ENCODE measurements at places on chromosomes 2 and 18.

GRCh38 chr2:223046470-223047040, 5.4 kb upstream of the KCNE4 start:
- DNase-seq, result no peak

GRCh38 chr2:2321200-2321540, 9.9 kb downstream of the MYT1L start:
- no peak for DNase-seq

DNA sequence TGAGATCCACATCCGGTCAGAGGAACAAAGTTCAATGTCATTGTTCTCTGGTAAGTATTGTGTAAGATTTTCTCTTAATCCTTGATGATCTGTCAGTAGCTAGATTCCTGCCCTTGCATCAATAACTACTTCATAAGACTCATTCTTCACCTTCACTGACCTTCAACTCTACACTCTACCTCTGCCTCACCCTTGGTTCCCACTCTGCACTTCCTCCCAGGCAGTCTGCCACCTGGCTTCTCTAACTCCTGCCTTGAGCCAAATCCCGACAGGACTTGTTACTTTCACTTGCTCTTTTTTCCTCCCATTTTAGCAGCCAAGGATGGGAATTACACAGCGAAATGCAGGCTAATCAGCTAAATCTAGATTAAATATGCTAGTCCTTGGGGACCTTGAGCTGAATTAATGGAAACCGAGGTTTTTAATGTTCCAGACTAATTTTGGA, 190.7 kb downstream of the DLGAP1 start:
- DNase-seq, result no peak

- no peak for DNase-seq
Observed at GRCh38 chr2:81589406-81589805, 1284.9 kb upstream of the LRRTM1 start.

DNA sequence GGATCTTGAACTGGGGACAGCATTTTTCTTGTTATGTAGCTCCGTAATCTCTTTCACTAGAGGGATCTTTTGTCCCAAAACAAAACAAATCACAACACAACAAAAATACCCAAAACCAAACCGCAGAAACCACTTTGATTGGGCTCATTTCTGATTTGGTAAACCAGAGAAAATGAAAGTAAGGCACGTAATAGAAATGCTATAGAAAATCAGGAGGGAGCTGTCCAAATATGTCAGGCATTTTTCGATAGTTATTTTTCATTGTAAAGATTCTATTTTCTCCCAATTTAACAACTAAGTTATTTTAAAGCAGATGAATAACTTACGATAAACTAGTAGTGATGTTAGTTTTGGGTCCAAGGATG, 406.5 kb downstream of the XIRP2 start:
- DNase-seq, result no peak

DNA sequence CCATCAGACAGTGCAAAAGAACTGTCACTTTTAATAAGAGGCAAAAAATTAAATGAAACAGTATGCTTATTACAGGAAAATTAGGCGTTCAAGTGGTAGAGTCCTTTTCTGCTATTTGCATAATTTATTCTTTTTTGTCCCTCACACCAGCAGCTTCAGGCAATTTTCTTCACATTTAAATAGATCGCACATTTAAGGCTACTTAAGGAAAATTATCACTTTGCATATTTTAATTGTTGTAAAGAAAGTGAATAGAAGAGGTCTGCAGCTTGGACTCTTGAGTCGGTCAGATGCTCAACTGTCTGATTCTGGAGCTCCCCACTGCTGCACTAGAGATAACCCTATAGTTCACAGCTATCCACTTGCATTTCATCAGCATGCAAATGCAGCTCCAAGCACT, 141.3 kb downstream of the FIGN start:
- no peak for DNase-seq

GRCh38 chr2:105610576-105611332, 134.0 kb upstream of the NCK2 start:
- no peak for DNase-seq

GRCh38 chr2:217797661-217798069, 205.1 kb downstream of the TNS1 start:
- no peak for DNase-seq

DNA sequence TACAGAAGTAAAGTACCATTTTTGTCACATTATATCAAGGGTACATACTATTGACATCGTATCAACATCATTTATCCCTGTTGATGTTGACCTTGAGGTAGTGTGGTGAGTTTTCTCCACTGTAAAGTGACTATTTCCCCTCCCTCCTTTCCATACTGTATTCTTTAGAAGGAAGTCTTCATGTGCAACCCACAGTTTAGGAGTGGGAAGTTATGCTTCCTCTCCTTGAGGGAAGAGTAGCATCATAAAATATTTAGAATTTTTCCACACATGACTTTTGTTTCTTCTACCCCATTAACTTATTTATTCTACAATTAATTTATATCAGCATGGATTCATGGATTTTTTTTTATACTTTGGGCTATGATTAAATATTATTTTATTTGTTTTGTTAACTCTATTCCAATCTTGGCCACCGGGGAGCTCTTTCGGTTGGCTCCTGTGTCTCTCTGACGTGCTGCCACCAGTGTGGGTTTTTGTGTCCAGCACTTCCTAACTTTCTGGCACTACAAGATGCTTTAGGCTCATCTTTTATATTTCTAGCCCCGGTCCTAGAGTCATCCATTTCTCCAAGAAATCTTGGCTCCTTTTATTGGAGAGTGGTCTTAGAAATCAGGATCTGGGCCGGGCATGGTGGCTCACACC, 19.0 kb downstream of the AQP12B start:
- peak; percentile 11 for DNase-seq

DNA sequence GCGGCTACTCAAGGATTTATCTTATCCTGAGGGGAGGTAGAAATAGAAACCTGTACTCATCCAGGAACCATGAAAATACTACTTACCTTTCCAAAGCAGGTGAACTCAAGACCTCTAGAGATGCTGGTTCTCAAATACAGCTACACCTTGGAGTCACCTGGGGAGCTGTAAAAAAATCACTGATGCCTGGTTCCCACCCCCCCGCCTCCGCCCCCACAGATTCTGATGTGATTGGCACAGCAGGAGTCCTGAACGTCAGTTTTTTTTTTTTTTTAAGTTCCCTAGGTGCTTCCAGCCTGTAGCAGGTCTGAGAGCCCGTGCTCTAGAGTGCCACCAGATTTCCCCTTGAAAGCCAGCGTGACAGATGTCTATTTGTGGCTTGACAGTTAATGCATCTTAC, 113.6 kb downstream of the MRO start:
- DNase-seq, result no peak

GRCh38 chr2:189407281-189408209, 33.7 kb upstream of the WDR75 start:
- DNase-seq, result no peak

GRCh38 chr2:14148216-14148615, 484.3 kb upstream of the LRATD1 start:
- no peak for DNase-seq

GRCh38 chr2:95509408-95509807, 24.9 kb upstream of the TRIM43B start:
- DNase-seq, result no peak

DNA sequence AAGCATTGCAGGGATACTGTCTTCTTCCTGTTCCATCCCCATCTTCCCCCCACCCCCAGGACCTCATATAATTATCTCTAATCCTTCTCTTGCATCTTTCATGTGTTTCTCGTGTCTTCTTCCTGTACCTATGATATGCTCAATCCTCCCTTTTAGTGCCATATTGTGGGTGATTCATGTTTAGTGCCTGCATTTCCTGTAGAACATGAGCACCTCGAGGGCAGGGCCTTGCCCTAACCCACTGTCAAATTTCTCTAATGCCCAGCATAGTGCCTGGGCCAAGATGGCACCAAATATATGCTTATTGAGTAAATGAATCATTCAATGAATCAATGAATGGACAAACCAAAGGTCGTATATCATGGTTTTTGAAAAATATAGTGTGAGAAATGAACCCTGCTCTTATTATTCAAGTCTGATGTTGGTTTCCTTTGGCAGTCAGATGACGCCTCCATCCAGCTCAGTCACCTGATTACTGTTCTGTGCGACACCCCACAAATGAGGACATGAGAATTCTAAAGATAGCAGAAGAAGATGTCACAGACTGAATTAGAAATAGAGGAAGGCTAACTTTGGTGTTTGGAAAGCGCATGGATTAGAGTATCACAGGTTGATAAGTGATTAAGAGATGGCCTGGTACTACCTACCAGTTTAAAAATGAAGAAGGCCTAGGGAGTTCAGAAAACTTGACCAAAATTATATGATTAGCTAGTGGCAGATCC, 278.4 kb downstream of the PRKCE start:
- DNase-seq, result peak; percentile 80

DNA sequence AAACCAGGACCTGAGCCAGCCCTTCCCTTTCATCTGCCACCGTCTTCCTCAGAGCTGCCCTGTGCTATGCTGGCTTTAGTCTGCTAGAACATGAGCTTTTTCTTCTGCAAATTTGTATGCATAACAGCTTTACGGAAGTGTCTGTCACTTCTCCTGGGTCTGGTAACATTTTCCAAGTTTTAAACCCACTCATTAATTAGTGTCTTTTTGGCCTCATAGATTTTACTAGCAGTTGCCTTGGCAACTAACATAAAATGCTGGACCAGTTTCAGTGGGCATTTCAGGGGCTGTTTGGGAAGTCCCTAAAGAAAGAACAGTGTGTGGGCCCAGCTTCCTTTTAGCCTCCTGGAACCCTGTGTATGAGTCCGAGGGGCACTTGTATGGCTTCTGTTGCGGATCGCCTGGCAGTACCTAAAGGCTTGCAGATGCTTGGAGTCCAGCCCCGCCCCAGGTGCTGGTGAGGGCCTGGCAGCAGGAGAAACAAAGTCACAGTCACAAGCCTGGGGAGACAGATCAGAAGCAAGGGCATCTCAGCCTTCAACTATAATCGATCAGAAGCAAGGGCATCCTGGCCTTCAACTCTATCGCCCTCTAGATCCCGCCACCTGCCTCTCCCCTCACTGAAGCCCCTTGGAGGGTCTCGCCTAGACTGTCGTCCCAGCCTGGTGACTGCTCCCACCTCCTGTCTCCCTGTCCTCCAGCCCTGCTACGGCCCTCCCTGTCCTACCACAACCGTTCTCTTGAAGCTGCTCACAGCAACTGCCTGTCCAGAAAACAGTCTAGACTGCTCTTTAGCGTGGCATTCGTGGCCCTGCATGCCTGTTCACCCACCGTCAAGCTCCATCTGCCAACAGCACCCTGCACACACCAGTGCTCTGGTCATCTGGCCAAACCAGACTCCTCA, 36.8 kb upstream of the MAPRE3 start:
- DNase-seq, result no peak

GRCh38 chr2:105324732-105325131, 4.8 kb downstream of the TGFBRAP1 start:
- no peak for DNase-seq

- no peak for DNase-seq
Observed at GRCh38 chr2:165857876-165858275, 63.8 kb upstream of the GALNT3 start.

DNA sequence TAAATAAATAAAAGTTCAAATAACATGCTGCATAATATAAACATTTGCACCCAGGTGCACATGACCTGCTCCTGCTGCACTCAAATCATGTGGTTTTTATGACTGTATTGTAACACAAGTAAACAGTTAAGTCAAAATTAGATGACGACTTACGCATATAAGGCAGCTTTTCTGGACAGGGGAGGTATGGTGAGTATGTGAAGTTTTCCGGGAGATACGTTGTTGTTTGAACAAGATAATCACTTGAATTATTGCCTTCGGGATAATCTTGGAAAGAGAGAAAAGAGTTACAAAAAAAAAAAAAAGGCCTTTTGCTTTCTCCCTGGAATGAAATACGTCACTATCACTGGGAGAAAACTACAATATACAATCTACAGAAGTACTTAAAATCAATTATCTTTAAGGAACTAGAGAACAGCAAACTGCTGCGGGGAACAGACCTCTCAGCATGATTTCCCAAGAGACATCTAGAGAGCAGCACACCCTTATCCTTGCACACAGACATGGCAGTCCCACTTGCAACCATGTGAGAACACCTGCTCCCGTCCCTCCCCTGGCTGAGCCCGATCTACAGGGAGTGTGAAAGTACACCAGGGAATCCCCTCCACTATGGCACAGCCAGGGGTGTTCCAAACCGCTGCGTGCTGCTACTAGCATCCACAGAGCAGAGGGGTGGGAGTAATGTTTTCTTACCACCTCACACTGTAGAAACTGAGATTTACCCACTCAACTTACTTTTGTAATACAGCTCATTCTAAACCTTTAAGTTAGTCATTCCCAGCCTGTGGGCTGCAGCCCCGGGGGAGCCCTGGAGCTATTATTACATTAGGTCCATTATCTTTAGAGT, 26.3 kb downstream of the B4GALT6 start:
- peak; percentile 21 for DNase-seq

DNA sequence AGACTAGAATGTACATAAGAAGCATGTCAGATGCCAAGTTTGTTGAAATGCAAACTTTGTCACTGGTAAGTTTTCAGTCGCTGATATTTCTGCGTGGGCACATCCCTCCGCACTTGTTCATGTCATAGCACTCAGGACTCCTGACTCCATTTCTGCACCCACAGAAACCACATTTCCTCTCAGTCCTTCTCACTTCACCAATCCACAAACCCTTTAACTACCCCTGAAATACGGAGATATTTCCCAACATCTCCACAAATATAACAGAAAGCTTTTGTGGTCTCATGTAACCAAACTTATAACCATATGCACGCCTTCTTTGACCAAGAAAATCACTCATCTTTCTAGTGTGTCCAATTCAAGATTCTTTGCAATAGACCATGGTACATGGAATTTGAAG, 276.9 kb upstream of the ERBB4 start:
- DNase-seq, result peak; percentile 2

- DNase-seq, result no peak
Observed at GRCh38 chr2:196365145-196365544, 193.8 kb upstream of the STK17B start.

- no peak for DNase-seq
Observed at GRCh38 chr2:7191932-7192331, 274.7 kb downstream of the RNF144A start.

DNA sequence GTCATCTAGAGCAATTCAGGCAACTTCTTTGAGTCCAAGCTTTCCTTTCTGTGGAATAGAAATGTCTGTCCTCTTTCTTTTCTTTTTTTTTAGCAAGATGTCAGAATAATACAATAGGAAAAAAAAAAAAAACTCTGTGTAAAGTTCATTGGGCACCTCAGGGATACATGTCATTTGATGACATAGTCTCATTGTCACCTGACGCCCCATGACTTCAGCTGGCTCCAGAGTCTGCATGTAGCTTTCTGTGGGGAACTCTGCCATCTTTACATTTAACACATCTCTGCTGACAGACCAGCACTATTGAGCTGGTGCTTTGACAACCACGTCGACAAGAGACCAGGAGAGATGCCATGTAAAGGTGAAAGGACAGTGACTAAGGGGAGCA, 172.5 kb upstream of the KLF7 start:
- peak; percentile 81 for DNase-seq
